ENCODE measurements at places on chromosomes 2 and 18. TPM values are rescaled to one million over a fixed set of nuclear protein-coding genes. Genes with fewer than 3 reads are reported as not detected.
A peak's percentile ranks its signal among the peaks of the same experiment; 100 is the strongest.

STARD6 gene
- total RNA-seq = not detected

DNA sequence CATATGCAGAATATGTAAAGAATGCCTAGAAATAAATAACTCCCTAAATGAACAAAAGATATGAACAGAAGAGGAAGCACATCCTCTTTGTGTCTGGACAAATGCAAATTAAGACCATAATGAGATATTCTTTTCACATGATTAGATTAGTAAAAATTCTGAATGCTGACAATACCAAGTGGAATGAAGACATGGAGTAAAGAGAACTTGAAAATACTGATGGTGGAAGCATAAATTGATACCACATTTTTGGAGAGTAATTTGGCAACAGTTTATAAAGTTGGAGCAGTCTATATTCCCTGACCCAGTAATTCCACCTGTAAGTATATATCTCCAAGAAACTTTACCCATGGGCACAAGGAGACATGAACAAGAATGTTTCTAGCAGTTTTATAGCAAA is 130.0 kb downstream of the CAPN13 start:
- no peak for DNase-seq
- no peak overlapping the region for H3K4me3 ChIP-seq
- H3K27me3 ChIP-seq = no peaks in the 10 kb centered on the region
- peaks cover 1% of the 10 kb centered on the region for H3K36me3 ChIP-seq
- H3K4me1 ChIP-seq = no peaks in the 10 kb centered on the region

UPP2 gene
- 0.60 TPM for total RNA-seq

NEU4 gene
- total RNA-seq = 1.3 TPM

GRCh38 chr18:47978603-47979002 is 48.1 kb upstream of the SMAD2 start:
- no peaks in the 10 kb centered on the region for H3K4me1 ChIP-seq
- H3K4me3 ChIP-seq = no peak overlapping the region
- DNase-seq = no peak
- H3K36me3 ChIP-seq = no peaks in the 10 kb centered on the region
- peaks cover 3% of the 10 kb centered on the region for H3K27me3 ChIP-seq

DNA sequence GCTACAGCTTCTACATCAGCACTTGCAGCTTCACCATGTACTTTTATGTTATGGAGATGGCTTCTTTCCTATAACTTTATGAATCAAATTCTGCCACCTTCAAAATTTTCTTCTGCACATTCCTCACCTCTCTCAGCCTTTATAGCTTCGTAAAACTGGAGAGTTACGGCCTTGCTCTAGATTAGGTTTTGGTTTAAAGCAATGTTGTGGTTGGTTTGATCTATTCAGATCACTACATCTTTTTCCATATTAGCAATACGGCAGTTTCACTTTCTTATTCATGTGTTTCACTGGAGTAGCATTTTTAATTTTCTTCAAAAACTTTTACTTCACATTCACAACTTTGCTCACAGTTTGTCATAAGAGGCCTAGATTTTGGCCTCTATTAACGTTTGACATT is 242.9 kb upstream of the GYPC start:
- peaks cover 11% of the 10 kb centered on the region for H3K27me3 ChIP-seq
- no peak overlapping the region for H3K4me3 ChIP-seq
- H3K36me3 ChIP-seq = no peaks in the 10 kb centered on the region
- H3K4me1 ChIP-seq = no peaks in the 10 kb centered on the region
- DNase-seq = no peak

GRCh38 chr2:160737247-160737646 is 243.6 kb upstream of the RBMS1 start:
- H3K36me3 ChIP-seq = no peaks in the 10 kb centered on the region
- H3K27me3 ChIP-seq = no peaks in the 10 kb centered on the region
- DNase-seq = no peak
- H3K4me1 ChIP-seq = peaks cover 19% of the 10 kb centered on the region
- H3K4me3 ChIP-seq = no peak overlapping the region

- no peak overlapping the region for H3K27ac ChIP-seq
- no peaks in the 10 kb centered on the region for H3K27me3 ChIP-seq
- H3K4me1 ChIP-seq = peaks cover 21% of the 10 kb centered on the region
- H3K36me3 ChIP-seq = peaks cover 2% of the 10 kb centered on the region
Measured at GRCh38 chr2:17620280-17620679, 79.8 kb downstream of the VSNL1 start.

REG1B gene
- not detected for total RNA-seq

FKBP1B gene
- 16.2 TPM for total RNA-seq

BMP10 gene
- not detected for total RNA-seq

DNA sequence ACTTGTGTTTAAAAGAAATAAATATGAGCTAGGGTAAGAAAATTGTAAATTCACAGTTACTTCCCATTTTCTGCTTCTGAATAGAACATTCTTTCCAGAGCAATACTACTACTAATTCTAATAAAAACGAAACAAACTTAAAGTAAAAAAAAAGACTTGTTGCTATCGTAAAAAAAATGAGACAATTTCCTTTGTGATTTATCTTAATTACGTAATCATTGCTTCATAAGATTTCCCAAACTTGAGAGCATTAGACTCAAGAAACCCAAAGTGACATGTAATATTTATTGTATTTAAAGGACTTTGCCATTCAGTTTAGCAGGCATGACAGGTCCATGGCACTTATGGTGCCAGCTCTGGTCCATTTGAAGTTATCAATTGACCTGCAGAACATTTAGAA is 153.8 kb downstream of the AQP4 start:
- H3K4me3 ChIP-seq = no peak overlapping the region
- peaks cover 16% of the 10 kb centered on the region for H3K27me3 ChIP-seq
- no peak for DNase-seq
- peaks cover 9% of the 10 kb centered on the region for H3K4me1 ChIP-seq

GRCh38 chr2:159229476-159230144 is 56.9 kb downstream of the WDSUB1 start:
- H3K4me1 ChIP-seq = peaks cover 30% of the 10 kb centered on the region
- H3K4me3 ChIP-seq = no peak overlapping the region
- H3K36me3 ChIP-seq = peaks cover 38% of the 10 kb centered on the region
- H3K27ac ChIP-seq = no peak overlapping the region
- no peaks in the 10 kb centered on the region for H3K27me3 ChIP-seq

GRCh38 chr2:234492717-234493485 is 4.0 kb downstream of the ARL4C start:
- peaks cover 37% of the 10 kb centered on the region for H3K36me3 ChIP-seq
- H3K4me1 ChIP-seq = peaks cover 54% of the 10 kb centered on the region
- DNase-seq = no peak
- peak overlapping the region; percentile 85 for H3K27ac ChIP-seq

- H3K36me3 ChIP-seq = no peaks in the 10 kb centered on the region
- H3K27ac ChIP-seq = no peak overlapping the region
- no peak overlapping the region for H3K4me3 ChIP-seq
- DNase-seq = no peak
Measured at GRCh38 chr18:74407888-74408287, 49.2 kb downstream of the DIPK1C start.

CCDC178 gene
- total RNA-seq = not detected

DNA sequence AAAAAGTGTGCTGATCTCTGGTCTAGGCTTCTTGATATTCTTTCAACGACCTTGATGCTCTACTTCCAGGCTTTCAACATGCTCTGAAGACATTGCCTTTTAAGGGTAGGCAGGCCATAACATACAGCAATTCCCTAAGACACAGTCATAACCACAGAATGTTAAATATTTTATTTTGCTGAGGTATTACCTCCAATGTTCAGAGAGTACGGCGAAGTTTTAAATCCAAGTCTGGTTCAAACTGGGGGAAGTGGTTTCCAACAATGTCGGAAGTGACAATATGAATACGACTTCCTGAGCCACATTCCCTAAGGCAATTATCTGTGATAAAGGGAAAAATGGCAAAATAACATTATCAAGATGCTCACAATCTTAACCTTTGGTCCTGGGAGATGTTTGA is 1077.9 kb upstream of the PIK3C3 start:
- H3K36me3 ChIP-seq = no peaks in the 10 kb centered on the region
- H3K27me3 ChIP-seq = no peaks in the 10 kb centered on the region
- H3K4me3 ChIP-seq = no peak overlapping the region
- no peak for DNase-seq

- no peaks in the 10 kb centered on the region for H3K27me3 ChIP-seq
- peaks cover 13% of the 10 kb centered on the region for H3K36me3 ChIP-seq
- H3K27ac ChIP-seq = no peak overlapping the region
- DNase-seq = no peak
Measured at GRCh38 chr18:35635170-35635569, 53.6 kb downstream of the GALNT1 start.

GRCh38 chr2:175205523-175205922 is 24.0 kb upstream of the ATP5MC3 start:
- peaks cover 35% of the 10 kb centered on the region for H3K27me3 ChIP-seq
- no peak overlapping the region for H3K27ac ChIP-seq
- DNase-seq = no peak
- no peak overlapping the region for H3K4me3 ChIP-seq
- H3K4me1 ChIP-seq = peaks cover 5% of the 10 kb centered on the region

FAM237A gene
- total RNA-seq = not detected

ZNF385B gene
- 0.25 TPM for total RNA-seq

TRPM8 gene
- 0.15 TPM for total RNA-seq

GNLY gene
- not detected for total RNA-seq

GRCh38 chr2:47040651-47041050 is 114.5 kb downstream of the STPG4 start:
- peaks cover 15% of the 10 kb centered on the region for H3K36me3 ChIP-seq
- H3K27me3 ChIP-seq = no peaks in the 10 kb centered on the region
- peaks cover 52% of the 10 kb centered on the region for H3K4me1 ChIP-seq
- no peak overlapping the region for H3K4me3 ChIP-seq
- no peak overlapping the region for H3K27ac ChIP-seq
- no peak for DNase-seq

LRRTM4 gene
- total RNA-seq = not detected

DNA sequence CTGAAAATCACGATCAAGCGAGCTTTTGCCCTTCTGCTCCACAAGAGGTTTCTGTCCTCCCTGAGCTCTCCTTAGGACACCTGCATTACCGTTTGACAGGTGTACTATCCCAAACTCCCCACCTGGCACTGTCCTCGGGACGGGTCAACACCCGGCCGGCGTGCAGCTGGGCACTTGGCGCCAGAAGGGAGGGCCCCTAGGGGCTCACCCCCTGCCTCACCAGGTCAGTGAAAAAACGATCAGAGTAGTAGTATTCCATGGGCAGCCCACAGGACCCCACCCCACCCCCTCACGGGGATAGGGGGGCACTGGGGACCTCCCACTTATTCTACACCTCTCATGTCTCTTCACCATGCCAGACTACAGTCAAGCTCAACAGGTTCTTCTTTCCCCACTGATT is 117.6 kb upstream of the ANKRD30BL start:
- no peaks in the 10 kb centered on the region for H3K4me1 ChIP-seq
- no peaks in the 10 kb centered on the region for H3K36me3 ChIP-seq

MAP3K19 gene
- not detected for total RNA-seq

TOGARAM2 gene
- 0.07 TPM for total RNA-seq

- H3K27ac ChIP-seq = no peak overlapping the region
- H3K4me3 ChIP-seq = no peak overlapping the region
- H3K4me1 ChIP-seq = no peaks in the 10 kb centered on the region
Measured at GRCh38 chr2:16117021-16117700, 176.8 kb downstream of the MYCN start.

EDAR gene
- not detected for total RNA-seq

MTX2 gene
- total RNA-seq = 19.5 TPM

COL4A4 gene
- total RNA-seq = 7.3 TPM
